Muscle of leg (tissue), 16 donors: ENCODE measurements at places on chromosomes 16 and 17. TPM values are rescaled to one million over a fixed set of nuclear protein-coding genes. Genes with fewer than 3 reads are reported as not detected.

- DNase-seq = peak; percentile 72
These were observed 12.6 kb upstream of the ASGR1 start for GRCh38 chr17:7191571-7192270.

- DNase-seq = no peak
These were observed 84.4 kb upstream of the XYLT1 start for GRCh38 chr16:17555176-17555575.

GRCh38 chr16:87461466-87461991 is 31.3 kb downstream of the ZCCHC14 start:
- peak; percentile 53 for DNase-seq

- DNase-seq = no peak
These were observed 107.8 kb downstream of the PRKCB start for GRCh38 chr16:23943604-23944003.

DNA sequence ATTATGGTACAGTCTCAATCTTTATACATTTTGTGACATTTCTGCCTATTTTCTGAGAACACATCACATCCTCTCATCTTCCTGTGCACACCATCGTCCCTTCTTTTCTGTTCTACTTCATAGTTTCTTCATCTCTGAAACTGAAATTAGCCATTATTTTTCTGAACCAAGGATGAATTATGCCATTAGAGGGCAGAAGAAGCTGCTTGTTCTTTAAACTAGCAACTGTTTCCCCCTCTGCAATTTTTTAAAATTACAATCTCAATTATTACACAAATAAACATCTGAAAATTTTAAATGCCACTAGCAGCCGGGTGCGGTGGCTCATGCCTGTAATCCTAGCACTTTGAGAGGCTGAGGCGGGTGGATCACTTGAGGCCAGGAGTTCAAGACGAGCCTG is 41.3 kb downstream of the RBBP6 start:
- peak; percentile 18 for DNase-seq

DNA sequence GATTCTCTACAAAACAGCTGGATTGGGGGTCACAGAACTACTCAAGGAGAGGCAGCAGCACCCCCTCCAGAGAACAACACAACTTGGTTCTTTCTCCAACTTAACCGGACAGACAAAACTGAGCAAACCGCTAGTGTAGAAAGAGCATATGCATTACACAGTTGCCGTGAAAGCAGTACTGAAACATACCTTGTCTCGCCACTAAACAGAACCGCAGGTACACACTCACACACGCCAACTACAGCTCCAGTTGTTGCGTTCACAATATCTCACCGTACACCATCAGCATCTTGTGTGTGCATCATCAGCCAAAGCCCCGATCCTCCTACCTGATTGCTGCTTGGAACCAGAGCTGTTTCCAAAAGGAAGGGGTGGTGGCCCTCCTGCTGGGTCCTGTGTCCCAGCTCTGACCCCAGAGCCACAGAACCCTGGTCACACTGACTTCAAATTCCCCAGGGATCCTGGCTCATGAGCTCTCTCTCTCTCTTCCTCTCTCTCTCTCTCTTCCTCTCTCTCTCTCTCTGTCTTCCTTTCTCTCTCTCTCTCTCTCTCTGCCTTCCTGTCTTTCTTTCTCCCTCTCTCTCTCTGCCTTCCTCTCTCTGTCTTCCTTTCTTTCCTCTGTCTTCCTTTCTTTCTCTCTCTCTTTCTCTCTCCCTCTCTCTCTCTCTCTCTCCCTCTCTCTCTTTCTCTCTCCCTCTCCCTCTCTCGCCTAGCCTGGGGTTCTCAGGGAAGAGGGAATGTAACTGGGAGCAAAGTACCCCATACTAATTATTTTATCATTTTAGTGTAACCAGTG is 8.4 kb downstream of the PIMREG start:
- no peak for DNase-seq

GRCh38 chr16:8644211-8645140 is 23.0 kb downstream of the METTL22 start:
- peak; percentile 31 for DNase-seq

DNA sequence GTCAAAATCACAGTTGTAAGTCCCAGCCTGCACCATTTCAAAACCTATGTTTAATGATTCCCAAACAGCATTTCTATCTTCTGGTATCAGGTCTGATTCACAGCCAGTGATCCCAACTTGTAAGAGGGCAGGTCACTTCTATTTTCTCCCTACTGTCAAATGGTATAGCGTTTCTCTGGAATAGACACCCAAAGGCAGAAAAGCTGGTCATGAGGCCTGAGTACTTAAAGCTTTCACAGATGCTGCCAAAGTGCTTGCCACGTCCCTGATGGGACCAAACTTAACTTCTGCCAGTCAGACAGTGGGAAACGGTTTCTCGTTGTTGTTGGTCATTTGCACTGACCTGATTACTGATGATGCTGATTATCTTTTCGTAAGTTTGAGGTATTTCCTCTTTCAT is 43.4 kb downstream of the CYTH1 start:
- no peak for DNase-seq

GRCh38 chr16:14070877-14071575 is at the start of gene MRTFB:
TSS of gene MRTFB (plus strand) at chr16:14071319. CDS start at chr16:14140607, 69,288 bp downstream.
- DNase-seq = peak; percentile 85

Gene FSCN2
- total RNA-seq = 2.8 TPM

Gene TMEM92
- 0.35 TPM for total RNA-seq

Gene BRIP1
- 5.1 TPM for total RNA-seq

Gene MMP28
- total RNA-seq = 3.5 TPM

Gene AATK
- total RNA-seq = 6.3 TPM
